ENCODE measurements at places on chromosomes 6 and 20.
A peak's percentile ranks its signal among the peaks of the same experiment; 100 is the strongest.

DNA sequence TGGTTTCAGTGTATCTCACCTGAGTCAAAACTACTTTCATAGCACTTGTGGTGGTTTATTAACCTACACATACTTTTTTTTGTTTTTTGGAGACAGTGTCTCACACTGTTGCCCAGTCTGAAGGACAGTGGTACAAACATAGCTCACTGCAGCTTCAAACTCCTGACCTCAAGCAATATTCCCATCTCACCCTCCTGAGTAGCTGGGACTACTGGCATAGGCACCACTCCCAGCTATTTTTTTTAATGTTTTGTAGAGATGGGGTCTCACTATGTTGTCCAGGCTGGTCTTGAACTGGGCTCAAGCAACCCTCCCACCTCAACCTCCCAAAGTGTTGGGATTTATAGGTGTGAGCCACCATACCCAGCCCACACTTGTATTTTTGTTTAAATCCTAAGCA lies 49.7 kb downstream of the STAU1 start:
- DNase-seq = no peak

DNA sequence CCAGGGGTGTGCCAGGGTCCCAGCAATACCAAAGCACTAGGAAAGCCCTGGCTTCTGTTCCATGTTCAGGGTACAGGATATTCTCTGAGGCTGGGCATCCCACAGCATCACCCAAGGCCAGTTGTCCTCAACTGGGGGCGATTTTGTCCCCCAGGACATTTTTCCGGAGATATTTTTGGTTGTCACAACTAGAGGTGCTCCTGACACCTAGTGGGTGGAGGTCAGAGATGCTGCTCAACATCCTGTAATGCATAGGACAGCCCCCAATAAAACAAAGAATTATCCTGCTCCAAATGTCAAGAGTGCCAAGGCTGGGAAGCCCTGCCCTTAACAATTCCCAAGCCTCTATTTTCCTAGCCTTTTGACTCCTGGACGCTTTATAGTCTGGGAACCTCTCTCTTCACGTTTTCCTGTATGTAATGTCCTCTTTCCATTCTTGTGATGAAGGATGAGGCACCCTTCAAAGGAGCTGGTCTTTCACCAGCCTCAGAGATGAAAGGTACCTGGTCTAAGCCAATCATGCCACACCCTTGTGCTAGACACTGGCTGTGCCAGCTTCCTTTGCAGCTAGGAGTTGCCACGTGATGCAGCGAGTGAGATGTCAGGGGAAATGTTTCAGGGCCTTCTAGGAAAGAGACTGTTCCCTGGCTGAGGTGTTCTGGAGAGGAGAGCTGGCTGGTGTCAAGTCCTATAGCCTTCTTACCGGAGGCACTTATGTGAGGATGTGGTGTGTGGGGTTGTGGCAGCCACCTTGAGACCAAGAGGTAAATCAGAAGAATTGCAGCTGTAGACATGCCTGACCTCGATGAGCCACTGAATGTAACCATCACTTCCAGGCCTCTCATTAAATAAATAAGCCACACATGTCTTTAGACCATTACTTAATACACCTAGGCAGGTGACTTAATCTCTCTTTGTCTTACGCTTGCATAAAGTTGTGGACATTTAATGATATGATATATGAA lies 23.4 kb upstream of the KCNG1 start:
- DNase-seq = no peak

DNA sequence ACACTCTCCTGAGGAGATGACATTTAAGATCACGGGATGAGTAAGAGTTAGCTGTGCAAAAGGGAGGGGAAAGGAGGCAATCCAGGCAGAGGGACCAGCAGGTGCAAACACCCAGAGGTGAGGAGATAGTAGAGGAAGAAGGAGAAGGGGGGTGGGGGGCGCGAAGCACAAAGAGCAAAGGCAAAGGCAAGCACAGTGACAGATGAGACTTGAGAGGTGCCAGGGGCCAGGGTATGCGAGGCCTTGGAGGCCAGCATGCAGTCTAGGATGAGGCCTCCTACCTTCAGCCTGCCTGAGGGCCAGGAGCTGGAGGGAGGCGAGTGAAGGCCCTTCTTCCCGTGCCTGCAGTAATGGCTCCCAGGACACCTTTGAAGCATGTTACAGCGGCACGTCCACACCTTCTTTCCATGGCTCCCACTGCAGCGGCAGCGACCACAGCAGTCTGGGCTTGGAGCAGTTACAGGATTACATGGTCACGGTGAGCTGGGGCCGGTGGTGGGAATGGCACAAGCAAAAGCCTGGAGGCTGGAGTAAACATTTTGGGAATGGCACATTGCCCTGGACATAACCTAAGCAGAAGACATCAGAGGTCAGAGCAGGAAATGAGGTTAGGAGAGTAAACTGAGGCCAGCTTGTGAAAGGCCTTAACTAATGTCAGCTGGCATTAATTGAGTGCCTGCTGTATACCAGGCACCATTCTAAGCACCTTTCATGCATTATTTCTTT lies 18.6 kb downstream of the CCM2L start:
- DNase-seq = no peak

DNA sequence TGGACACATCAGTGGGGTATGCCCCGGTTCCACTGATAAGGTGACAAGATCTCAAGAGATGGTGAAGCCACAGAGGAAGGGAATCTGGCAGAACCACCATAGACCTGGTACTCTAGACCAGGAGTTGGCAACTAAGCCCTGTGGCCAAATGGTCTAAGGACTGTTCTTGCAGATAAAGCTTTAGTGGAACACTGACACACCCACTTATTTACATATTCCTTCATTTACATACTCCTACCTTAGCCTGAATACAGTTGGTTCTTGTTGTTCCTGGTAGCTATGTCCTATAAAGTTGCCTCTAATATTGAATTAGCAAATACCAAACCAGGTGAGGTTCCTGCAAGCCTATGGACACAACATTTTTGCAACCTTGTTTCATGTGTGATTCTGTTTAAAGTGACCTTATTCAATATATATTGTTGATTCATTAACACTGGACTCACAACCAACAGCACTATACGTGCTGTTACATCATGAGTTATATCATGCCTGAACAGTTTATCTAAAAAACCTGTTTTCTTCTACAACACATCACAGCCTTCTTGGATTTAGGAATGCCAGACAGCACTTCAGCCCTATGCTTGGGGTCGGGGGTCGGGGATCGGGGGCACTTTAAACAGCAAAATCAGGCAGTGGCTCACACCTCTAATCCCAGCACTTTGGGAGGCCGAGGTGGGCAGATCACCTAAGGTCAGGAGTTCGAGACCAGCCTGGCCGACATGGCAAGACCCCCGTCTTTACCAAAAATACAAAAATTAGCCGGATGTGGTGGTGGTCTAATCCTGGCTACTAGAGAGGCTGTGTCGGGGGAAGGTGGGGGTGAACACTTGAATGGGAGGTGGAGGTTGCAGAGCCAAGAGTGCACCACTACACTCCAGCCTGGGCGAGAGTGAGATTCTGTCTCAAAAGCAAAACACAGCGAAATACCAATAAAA lies 2.5 kb downstream of the CCDC167 start:
- no peak for DNase-seq

DNA sequence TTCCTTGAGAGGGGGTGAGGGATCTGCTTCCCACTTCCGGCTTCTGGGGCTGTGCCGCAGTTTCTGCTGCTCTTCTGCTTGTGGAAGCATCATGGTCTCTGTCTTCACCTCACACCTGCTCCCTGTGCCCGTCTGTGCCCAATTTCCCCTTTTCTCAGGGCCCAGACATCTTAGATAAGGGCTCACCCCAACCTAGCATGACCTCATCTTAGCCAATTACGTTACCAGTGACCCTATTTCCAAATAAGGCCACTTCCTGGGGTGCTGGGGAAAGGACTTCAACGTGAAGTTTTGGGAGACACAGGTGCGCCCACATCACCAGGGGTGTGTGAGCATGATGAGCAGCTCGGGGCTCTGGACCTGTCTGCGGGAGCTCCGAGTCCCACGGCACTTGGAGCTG lies 20.7 kb upstream of the RBBP8NL start:
- no peak for DNase-seq

DNA sequence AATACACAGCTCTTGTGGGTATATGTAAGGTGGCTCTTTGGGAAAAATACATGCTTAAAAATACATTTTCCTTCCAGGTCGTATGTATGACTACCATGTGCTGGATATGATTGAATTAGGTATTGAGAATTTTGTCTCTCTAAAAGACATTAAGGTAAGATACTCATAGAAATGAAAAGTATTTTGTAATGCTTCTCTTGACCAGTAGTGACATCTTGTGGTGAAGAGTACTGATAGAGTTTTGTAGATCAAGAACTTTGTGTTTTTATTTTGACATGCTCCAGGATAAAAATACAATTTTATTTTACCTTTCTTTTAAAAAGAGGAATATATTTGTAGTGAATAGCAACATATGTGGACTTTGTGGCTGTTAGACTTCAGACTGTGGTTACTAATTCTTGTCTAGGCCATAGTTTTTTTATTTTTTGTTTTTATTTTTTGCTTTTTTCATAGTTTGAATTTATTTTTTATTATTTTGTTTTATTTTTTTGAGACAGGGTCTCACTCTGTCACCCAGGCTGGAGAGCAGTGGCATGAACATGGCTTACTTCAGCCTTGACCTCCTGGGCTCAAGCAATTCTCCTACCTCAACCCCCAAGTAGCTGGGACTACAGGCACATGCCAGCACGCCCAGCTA lies 17.9 kb downstream of the RPF2 start:
- no peak for DNase-seq

GRCh38 chr6:106446287-106446885 lies 85.9 kb downstream of the CRYBG1 start:
- no peak for DNase-seq

GRCh38 chr6:32131439-32131948 lies 1.4 kb upstream of the FKBPL start:
- no peak for DNase-seq

DNA sequence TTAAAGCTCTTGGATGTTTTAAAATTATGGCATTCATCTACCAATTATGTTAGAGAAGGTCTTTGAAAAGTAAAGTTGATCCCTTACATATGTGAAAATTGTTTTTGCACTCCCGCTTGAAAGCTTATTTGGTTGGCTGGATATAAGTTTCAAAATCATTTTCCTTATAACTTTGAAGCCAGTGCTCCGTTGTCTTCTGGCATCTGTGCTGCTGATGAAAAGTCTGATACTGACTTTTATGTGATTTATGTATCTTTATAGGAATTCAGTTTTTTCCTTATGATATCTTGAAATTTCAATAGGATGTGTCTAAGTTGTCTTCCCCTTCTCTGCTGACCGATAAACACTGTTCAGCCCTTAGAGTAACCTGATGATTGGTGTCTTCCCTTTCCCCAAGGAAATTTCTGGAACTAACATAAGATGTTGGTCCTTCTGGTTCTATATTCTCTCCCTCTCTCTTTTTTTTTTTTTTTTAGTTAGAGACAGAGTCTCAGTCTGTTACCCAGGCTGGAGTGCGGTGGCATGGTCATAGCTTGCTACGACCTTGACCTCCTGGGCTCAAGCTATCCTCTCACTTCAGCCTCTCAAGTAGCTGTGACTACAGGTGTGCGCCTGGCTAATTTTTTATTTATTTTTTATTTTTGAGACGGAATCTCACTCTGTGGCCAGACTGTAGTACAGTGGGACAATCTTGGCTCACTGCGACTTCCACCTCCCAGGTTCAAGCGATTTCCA lies 12.7 kb downstream of the PANK2 start:
- no peak for DNase-seq

- DNase-seq = peak; percentile 60
Observed at GRCh38 chr6:134373282-134373922, 55.5 kb upstream of the SGK1 start.

GRCh38 chr6:37244430-37245310 lies 12.9 kb upstream of the TBC1D22B start:
- DNase-seq = peak; percentile 100

GRCh38 chr20:13819885-13820645 lies 35.2 kb downstream of the NDUFAF5 start:
- DNase-seq = peak; percentile 27

DNA sequence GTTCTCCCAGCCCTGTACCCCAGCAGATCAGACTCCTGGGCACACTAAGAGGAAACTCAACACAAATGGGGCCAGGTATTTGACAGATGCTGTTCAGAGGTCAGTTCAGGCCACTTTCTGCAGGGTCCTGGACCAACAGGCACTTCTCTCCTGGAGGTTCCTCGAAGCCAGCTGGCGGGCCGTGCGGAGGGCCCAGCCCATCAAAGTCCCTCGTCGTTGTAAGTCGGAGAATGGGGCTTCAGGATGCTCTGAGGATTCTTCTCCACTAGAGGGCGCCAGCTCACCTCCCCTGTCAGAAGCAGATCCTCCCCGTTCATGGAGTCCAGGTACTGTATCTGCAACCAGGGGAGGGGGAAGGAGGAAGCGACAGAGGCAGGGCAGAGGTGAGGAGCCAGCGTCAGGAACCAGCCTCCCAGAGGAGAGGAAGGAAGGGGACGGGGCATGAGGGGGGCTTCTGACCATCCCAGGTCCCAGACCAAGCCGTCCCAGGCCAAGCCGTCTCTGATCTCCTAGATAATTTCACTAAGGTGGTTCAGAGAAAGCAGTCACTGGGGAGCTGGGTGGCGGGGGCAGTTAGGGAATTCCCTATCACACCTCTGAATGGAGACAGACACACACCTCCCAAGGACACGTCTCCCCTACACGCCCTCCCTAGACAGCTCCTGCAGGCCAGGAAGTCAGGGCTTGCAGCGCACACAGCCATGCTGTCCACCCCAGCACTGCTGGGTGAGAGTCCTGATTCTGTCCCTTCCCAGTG lies 11.7 kb upstream of the FAM83C start:
- DNase-seq = peak; percentile 86

DNA sequence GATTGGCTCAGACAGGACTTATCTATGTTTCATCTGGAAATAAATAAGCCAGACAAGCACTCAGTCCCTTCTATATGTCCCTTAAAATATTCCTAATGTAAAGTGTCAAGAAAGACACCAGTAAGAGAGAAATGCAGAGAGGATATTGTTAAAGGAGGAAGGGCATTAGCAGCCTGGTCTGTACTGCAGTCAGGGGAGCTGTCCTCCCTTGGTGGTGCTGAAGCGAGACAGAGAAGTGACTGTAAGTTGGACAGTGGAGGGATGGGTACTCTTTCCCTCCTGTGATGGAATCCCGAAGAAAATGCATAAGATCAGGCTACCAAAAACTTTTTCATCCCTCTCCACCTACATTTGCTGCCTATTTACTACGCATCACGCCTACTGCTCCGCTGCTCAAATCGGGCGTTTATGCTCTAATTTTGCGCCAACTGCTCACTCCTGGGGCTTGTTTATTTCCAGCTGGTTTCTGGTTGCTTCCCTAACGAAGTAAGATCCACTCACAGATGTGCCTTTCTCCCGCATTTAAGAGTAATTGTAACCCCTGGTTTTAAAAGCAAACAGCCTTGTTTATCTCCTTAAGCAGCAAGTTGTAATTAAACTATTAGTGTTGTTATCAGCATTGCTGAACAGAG lies 35.2 kb downstream of the PHACTR1 start:
- DNase-seq = peak; percentile 56

Measured in NCI-H226 (cell line).